ENCODE measurements at places on chromosomes 3 and 15. TPM values are rescaled to one million over a fixed set of nuclear protein-coding genes. Genes with fewer than 3 reads are reported as not detected.
A peak's percentile ranks its signal among the peaks of the same experiment; 100 is the strongest.

GABRB3 gene
- 0.14 TPM for total RNA-seq

- DNase-seq = no peak
Observed at GRCh38 chr3:190539526-190539925, 25.6 kb downstream of the IL1RAP start.

GRCh38 chr15:84685304-84685703 lies 27.3 kb upstream of the NMB start:
- no peak for DNase-seq

- DNase-seq = no peak
Observed at GRCh38 chr3:129259612-129260477, 10.4 kb downstream of the COPG1 start.

DNA sequence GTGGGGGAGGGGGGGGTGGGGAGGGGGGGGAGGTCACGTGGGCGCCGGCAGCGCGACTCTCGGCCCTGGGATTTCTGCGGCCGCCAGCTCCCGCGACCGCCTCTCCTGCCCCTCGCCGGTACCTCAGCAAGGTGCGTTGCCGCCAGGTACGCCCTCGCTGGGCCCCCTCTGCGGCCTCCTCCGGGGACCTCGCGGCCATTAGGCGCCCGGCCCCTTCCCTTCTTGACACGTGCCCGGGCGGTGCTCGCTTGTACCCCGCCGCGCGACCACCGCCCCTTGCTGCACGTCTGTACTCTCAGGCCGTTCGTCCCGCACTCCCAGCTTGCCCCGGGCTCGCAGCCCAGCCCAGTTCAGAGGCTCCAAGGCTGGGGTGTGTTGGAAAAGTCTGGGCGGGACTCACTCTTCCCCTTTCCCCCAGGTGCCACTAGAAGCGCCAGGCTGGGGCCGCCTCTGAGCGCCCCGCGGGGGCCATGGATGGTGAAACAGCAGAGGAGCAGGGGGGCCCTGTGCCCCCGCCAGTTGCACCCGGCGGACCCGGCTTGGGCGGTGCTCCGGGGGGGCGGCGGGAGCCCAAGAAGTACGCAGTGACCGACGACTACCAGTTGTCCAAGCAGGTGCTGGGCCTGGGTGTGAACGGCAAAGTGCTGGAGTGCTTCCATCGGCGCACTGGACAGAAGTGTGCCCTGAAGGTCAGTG lies at the start of gene MAPKAPK3:
MAPKAPK3 (plus strand) TSS at position 56 of the 696 bp plus-strand sequence; CDS start at position 471, 415 bp downstream.
- peak; percentile 40 for DNase-seq

- no peak for DNase-seq
Observed at GRCh38 chr3:103210583-103210982, 775.8 kb downstream of the ZPLD1 start.

GRCh38 chr3:46701181-46701939 lies at the start of gene TMIE:
TMIE (plus strand) TSS chr3:46701392; CDS start chr3:46701488, 96 bp downstream.
- no peak for DNase-seq

DNA sequence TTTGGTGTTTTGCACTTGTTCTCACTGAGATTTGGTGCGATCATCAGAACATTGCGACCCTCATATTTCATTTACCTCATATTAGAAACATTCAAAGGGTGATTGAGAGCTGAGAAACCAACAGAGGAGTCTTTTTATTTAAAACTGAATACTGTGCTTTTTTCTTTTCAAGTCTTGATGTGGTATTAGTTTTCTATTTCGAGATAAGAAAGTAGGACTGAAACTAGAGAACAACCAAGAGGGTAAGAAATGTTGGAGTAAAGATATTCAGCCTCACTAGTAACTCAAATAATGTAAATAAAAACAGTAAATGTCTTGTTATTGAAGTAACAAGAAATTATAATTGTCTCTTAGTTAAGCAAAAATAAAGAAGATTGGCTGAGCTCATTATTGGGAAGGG lies 26.5 kb downstream of the EFHB start:
- no peak for DNase-seq

Data from activated naive CD8-positive, alpha-beta T cell treated with anti-CD3 and anti-CD28 coated beads for 36 hours (primary cell).